ENCODE measurements at places on chromosomes 5 and 9.
A peak's percentile ranks its signal among the peaks of the same experiment; 100 is the strongest.

GRCh38 chr5:124751031-124751430 lies 4.6 kb upstream of the ZNF608 start:
- no peak for DNase-seq

DNA sequence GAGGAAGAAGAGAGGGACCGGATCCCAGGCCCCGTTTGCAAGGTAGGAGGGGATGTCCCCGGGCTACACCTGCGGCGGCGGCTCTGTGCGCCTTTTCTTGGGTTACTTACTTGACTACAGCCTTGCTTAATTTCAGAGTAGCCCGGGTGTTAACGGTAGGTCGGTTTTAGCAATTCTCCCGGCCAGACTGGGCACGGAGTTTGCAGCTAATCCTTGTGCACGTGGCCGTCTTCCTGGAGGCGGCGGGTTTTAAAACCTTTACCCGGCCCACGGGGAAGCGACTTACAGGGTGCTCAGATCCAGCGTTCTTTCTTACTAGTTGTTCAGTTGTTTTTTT lies 313 bp downstream of the BRIX1 start:
- no peak for DNase-seq

GRCh38 chr9:87116492-87116891 lies 169.2 kb upstream of the GAS1 start:
- no peak for DNase-seq

GRCh38 chr9:91897201-91897600 lies 52.8 kb downstream of the ROR2 start:
- DNase-seq, result no peak

DNA sequence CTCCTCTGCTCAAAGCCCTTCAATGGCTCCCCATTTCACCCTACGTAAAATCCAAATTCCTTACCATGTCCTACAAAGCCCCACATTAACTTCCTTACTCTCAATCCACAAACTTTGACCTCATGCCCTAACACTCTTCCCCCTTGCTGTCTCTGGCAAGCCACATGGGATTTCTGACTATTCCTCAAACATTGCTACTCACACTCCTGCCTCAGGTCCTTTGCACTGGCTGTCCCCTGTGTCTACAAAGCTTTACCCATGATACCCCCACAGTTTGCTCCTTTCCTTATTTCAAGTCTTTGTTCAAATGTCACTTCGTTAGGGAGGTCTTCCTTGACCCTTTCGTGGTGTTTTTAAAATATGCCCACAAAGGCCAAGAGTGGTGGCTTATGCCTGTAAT lies 40.4 kb upstream of the MATR3 start:
- no peak for DNase-seq

DNA sequence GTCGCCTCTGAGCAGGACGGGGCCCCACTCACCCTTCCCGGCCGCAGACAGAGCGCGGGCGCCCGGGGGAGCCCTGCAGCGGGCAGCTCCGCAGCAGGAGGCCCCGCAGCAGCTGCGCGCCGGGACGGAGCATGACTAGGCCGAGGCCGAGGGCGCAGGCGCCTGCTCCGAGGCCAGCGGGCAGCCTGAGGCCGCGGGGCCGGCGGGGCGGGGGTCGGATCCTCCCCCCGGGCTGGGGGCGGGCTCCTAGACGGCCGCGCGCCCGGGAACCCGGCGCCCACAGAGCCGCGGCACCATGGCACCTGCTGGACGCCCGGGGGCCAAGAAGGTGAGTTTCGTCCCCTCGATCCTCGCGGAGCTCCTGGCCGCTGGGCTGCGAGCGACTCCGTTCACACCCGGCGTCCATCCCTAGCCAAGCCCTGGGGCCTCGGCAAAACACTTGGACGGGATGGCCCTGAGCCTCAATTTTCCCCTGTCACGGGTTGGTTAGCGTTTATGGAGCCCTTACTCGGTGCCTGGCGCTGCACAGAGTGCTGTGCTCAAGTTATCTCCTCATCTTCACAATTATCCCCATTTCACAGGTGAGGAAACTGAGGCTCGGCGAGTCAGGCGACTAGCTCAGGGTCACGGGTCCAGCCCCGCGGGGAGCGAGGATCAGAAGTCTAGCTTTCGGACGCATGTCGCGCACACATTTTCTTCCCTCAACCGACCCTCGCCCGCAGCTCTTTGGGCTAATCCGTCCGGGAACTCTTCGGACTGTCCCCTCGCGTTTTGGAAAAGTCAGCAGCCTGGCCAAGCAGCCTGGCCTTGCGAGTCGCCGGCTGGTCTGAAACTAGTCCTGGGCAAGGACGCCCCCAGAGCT lies at the start of the genes BHMT2 and DMGDH:
BHMT2 (plus strand) TSS at position 280 of the 862 bp plus-strand sequence; CDS start at position 296, 16 bp downstream.
DMGDH (minus strand) TSS at position 187 of the 862 bp plus-strand sequence; CDS start at position 133, 54 bp downstream.
- no peak for DNase-seq

- DNase-seq, result peak; percentile 91
Measured at GRCh38 chr9:95508968-95509850, 7.6 kb downstream of the PTCH1 start.

GRCh38 chr5:35884191-35884769 lies 27.6 kb downstream of the IL7R start:
- DNase-seq, result no peak

DNA sequence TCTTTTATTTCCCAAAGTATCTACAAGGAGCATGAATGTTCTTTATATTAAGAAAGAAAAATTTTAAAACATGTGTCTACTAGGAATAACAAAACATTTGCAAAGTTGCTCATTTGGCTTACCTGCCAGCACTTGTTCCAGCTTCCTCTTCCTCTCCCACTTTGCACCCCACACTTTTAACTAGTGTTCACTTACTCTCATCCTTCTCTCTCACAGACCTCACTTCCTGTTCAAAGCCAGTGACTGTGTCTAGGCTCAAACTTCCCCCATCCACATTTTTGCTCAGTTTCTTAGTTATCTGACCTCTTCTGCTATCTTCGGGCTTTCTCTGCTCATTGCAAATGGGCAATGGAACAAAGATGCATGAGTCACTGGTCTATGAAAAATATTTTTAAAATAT lies 512.2 kb upstream of the ZNF462 start:
- DNase-seq, result no peak
